ENCODE measurements at places on chromosomes 3 and 15. TPM values are rescaled to one million over a fixed set of nuclear protein-coding genes. Genes with fewer than 3 reads are reported as not detected.

- H3K36me3 ChIP-seq, result no peaks in the 10 kb centered on the region
- DNase-seq, result no peak
- H3K4me1 ChIP-seq, result no peaks in the 10 kb centered on the region
- no peak overlapping the region for H3K4me3 ChIP-seq
- H3K27me3 ChIP-seq, result no peaks in the 10 kb centered on the region
Observed at GRCh38 chr3:194215392-194215791, 79.4 kb downstream of the HES1 start.

GRCh38 chr15:86077070-86077469, 2.6 kb upstream of the AGBL1 start:
- H3K4me1 ChIP-seq, result no peaks in the 10 kb centered on the region
- no peak overlapping the region for H3K4me3 ChIP-seq
- H3K36me3 ChIP-seq, result no peaks in the 10 kb centered on the region
- no peaks in the 10 kb centered on the region for H3K27me3 ChIP-seq
- no peak overlapping the region for H3K27ac ChIP-seq
- no peak for DNase-seq

DNA sequence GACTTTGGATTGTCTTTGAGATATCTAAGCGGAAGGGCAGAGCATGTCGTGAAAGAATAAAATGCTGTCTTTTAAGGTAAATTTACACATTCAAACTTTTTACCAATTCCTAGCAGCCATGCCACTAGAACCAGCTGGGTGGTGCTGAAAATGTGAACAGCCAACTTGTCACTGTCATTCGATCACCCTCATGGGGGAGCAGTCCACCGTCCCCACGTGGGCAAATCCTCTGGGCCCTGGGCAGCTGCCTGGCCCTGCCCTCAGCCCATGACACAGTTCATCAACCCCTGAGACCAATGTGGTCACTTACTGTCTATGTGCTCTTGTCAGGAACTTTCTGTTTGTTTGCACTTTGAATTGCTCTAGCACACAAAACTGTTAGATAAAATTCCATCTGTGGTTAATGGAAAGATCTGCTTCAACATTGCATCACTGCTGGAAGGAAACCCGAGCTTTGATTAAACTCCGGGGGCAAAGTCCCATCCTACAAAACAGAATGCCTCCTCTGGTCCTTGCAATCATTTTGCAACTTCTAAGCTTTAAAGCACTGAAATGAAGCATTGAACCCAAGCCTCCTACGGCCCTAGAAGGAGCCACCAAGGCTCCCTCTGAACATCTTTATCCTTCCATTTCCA, 50.1 kb downstream of the PCSK6 start:
- no peak for DNase-seq
- no peaks in the 10 kb centered on the region for H3K27me3 ChIP-seq
- H3K36me3 ChIP-seq, result no peaks in the 10 kb centered on the region
- peaks cover 48% of the 10 kb centered on the region for H3K4me1 ChIP-seq
- peak overlapping the region; percentile 35 for H3K27ac ChIP-seq

- H3K27ac ChIP-seq, result no peak overlapping the region
- no peak overlapping the region for H3K4me3 ChIP-seq
- peaks cover 7% of the 10 kb centered on the region for H3K4me1 ChIP-seq
- no peaks in the 10 kb centered on the region for H3K27me3 ChIP-seq
- DNase-seq, result no peak
Observed at GRCh38 chr3:4853749-4854140, 125.5 kb upstream of the BHLHE40 start.

The LIPH gene
- 18.0 TPM for total RNA-seq

DNA sequence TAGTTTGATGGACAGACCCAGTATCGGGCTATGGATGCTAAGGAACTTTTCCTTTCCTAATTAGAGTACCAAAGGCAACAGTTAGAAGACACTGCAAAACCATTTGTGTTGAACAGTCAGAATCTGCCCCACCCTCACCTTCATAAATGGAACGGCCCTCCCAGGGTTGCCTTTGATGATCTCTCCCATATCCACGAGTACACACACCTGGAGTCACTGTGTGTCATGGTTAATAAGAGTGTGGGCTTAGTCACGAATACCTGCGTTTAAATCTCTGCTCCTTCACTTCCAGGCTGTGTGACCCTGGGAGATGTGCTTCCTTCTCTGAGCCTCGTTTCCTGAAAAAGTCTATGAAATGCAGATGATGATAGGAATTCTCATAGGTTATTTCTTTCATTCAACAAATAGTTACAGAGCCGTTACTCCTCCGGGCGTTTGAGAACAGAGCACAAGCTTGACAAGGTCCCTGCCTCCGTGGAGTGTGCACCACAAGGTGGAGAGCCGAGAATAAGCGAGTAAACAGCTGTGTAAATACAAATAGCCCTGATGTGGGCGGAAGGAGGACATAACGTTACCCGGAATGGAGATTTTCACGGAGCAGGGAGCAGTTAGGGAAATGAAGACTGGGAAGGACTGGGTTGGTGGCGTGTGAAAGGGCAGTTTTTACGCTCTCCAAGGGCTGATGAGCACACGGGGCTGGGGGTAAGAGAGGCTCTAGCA, 6.7 kb downstream of the SLC51A start:
- peak overlapping the region; percentile 64 for H3K27ac ChIP-seq
- no peaks in the 10 kb centered on the region for H3K36me3 ChIP-seq
- H3K27me3 ChIP-seq, result no peaks in the 10 kb centered on the region
- DNase-seq, result no peak

Data from testis (tissue), 5 donors.